ENCODE measurements at places on chromosomes 7 and 10.

- DNase-seq = no peak
These were observed 300.8 kb downstream of the SDHAF3 start for GRCh38 chr7:97418312-97418711.

DNA sequence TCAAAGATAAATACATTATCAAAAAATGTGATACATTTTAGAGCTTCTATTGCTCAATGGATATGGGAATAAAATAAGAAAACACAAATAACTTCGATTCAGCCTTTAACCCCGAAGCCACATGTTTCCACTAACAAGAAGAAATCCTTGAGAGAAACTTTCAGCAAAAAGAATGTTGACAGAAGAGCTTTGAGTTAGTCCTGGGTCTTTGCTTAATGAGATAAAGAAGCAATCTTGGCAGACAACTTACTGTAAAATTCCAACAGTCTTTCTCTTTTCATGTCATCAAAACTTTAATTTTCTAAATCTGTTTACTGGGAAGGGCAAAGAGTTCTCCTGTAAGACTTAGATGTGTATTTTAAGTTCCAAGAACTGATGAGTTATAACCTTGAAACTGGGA, 810.2 kb downstream of the CNTNAP2 start:
- no peak for DNase-seq

DNA sequence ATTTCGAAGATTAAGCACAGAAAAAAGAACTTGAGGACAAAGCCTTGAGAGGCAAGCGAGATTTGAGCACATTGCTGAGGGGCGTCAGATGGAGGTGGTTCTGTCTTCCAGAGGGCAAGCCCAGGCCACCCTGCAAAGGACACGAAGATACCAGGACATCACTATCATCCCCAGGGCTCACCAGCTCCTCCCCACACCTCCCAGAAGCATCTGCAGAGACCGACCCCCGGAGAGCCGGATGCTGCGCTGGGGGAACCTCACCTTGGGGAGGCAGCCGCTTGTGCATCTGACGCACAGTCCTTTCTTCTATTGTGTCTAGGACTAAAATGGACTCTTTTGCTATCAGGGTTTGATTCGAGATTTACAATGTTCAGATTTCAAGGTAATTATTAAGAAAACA, 259.7 kb downstream of the DNAJB6 start:
- DNase-seq = no peak

- DNase-seq = no peak
These were observed 78.4 kb downstream of the CUL2 start for GRCh38 chr10:35011771-35012191.

DNA sequence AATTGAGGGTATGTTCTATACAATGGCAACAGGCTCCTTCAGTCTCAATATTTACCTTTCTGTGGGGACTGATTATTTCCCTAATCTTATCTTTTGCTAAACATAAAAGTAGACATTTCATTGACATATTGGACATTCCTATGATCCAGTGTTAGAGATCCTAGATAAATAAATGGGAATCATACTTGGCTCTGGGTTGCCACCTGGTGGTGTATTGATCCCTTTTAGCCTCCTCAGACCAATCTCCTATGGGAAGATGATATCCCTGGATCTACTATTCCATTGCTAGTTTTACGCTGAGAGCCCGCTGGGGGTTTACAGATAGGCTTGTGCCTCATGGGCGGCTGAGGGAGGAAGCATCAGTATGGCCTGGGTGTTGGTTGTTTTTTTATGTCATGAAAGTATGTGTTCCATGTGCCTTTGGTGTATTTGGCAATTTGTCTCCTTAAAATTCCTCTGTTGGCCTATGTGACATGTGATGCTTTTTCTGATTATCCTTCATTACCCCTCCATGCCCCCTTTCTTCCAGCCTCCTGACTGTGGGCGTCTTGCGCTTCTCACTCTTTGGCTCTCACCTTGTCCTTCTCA, 18.8 kb downstream of the CELF2 start:
- DNase-seq = no peak

DNA sequence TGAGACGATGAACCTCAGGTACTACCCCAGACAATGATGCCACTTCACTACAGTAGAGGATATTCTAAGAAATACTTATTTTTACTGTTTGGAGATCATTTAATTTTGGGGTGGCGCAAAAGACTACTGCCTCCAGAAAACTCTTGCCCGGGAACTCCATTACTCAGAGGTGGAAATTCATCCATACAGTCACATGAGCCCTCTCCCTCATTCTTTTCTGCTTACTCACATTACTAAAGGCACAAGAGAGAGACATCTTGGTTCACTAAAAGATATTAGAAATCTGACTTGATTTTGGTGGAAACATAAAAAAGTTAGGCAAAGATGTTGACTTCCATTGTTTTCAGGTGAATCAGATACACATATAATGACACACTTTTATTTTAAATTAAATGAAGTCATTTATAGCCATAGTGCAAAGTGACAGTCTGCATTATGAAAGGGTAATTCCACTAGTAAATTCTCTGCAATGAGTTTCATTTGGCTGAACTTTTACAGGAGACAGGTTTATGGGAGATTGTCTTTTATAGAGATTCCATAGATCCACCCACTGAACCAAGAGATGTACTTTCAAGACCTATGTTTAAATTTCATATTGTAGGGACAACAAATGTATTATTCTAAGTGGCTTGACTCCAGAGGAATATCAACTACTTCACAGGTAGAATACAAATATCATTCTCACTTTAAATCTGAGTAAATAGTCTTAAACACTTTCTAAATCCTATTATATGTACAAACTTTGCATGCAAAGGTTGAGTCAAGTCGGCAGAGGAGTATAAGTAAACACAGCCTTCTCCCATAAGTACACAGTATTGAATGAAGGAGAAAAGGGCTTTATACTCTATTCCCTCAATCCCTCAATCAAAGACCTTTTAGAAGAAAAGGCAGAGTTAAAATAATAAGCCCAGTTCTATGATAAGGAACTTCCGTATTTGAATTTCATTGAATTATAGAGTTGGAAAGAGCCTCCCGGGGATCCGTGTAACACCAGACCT, 18.8 kb downstream of the NEBL start:
- DNase-seq = no peak

- no peak for DNase-seq
These were observed 58.9 kb downstream of the MMRN2 start for GRCh38 chr10:86898511-86898910.

GRCh38 chr7:101303102-101303701, 18.4 kb downstream of the IFT22 start:
- no peak for DNase-seq

Data from activated CD4-positive, alpha-beta T cell treated with anti-CD3 and anti-CD28 coated beads for 24 hours (primary cell).